ENCODE measurements at places on chromosomes 2 and 18.
A peak's percentile ranks its signal among the peaks of the same experiment; 100 is the strongest.

DNA sequence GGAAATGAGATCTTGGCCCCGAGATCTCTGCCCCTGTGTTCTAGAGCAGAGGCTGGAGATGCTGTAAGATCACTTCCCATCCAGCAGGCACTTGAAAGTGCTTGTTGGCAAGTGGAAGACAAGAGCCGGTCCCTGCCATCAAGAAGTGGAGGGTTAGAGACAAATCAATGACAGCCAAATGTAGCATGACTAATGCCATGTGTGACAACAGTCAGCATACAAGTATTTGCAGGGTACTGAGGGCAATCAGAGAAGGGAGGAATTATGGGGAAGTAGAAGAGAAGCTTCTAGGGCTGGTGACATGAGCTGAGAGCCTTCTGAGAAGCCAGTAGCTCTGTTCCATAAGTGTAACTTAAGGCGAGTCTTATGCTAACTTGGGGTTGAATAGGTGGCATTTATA is 58.6 kb downstream of the TMEM17 start:
- no peak overlapping the region for H3K4me3 ChIP-seq
- H3K27ac ChIP-seq, result no peak overlapping the region
- no peak for DNase-seq
- no peaks in the 10 kb centered on the region for H3K4me1 ChIP-seq
- no peaks in the 10 kb centered on the region for H3K36me3 ChIP-seq

DNA sequence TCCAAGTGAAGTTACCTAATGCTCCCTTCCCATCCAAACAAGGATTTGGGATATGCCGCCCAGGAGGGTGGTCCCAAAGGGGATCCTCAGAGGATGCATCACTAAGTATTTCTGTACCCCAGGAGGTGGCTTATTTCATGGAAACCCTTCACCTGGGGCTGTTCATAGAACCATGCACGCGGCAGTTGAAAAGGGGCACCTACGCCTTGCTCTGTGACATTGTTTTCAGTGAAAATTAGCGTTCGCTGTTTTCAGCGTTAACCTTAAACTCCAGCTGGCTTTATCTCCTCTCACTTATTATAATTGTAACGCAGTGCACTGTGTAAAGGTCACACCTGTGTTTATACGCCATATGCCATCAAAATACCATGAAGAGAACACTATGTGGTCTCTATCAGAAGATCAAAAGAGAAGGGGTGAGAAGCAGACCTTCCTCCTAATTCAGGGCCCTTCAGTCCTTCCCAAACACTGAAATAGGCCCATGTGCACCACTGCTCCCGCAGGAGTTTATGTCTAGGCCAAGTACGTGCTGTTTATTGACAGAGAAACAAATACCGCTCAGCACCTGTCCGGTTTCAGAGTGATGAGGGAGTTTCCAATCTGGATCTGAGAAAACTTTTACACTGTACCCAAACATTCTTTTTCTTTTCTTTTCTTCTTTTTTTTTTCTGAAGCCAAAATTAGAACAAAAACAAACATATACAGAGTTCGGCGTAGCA is 162.1 kb downstream of the BCL2 start:
- DNase-seq, result no peak
- H3K27me3 ChIP-seq, result no peaks in the 10 kb centered on the region
- no peak overlapping the region for H3K4me3 ChIP-seq
- H3K27ac ChIP-seq, result no peak overlapping the region

DNA sequence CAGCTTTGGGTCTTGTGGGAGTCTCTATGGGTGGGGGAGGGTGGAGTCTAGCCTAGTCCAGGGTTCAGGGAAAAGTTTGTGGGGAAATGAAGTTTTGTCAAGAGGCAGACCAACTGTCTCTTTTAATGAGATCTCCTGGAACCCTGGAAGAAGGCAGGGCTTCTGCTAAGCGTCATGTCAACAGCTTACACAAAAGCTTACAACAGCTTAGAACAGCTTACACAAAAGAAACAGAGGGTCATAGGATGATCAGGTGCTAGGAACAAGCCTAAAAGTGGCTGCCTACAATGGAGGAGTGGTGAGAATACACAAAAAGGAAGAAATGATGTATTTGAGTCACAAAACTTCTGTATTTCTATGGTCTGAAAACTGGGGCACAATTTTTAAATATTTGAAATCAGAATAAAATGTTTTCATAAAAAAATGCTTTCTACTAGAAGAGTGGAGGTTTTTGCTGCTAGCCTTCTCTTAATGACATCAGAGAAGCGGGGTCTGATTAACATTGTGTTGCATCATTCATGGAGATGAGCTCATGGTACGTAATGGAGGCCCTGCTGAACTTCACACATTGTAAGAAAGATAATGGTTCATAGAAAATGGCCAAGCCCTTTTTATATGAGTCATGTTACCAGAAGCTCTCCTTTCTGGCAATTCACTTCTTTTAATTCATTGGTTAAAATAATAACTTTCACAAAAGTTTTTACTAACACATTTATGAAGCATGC is 351.0 kb downstream of the PIK3C3 start:
- no peak for DNase-seq
- H3K36me3 ChIP-seq, result no peaks in the 10 kb centered on the region
- H3K4me1 ChIP-seq, result no peaks in the 10 kb centered on the region

DNA sequence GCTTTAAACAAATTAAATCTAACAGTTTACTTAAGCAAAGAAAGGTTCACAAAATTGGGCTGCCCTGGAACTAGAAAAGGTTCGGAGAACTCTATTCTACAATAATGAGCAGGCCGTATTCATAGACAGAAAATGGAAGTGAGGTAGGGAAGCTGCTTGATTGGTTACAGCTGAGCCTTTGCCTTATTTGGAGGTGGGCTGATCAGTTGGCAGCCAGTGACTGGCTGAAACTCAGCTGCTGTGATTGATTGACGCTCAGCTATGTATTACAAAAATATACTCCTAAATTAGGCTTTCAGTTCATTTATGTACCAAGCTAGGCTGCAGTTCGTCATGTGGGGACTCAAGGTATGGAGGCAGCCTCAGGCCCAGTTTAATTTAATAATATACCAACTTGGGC is 42.3 kb upstream of the TTR start:
- H3K27ac ChIP-seq, result no peak overlapping the region
- no peak for DNase-seq
- no peaks in the 10 kb centered on the region for H3K27me3 ChIP-seq
- no peak overlapping the region for H3K4me3 ChIP-seq
- H3K36me3 ChIP-seq, result no peaks in the 10 kb centered on the region

DNA sequence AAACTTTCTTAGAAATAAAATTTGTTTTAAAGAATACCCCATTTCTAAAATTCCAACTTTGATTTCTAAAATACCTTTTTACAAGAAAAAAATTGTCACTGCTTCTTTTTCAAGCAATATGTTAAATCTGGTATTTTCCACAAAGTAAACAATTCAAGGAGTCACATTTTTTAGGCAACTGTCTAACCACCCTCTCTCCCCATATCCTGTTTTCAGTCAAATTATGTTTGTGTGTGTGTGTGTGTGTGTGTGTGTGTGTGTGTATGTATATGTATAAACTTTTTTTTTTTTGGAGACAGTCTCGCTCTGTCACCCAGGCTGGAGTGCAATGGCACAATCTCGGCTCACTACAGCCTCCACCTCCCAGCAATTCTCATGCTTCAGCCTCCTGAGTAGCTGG is 59.3 kb downstream of the ADNP2 start:
- no peak overlapping the region for H3K27ac ChIP-seq
- no peak overlapping the region for H3K4me3 ChIP-seq
- no peaks in the 10 kb centered on the region for H3K27me3 ChIP-seq

DNA sequence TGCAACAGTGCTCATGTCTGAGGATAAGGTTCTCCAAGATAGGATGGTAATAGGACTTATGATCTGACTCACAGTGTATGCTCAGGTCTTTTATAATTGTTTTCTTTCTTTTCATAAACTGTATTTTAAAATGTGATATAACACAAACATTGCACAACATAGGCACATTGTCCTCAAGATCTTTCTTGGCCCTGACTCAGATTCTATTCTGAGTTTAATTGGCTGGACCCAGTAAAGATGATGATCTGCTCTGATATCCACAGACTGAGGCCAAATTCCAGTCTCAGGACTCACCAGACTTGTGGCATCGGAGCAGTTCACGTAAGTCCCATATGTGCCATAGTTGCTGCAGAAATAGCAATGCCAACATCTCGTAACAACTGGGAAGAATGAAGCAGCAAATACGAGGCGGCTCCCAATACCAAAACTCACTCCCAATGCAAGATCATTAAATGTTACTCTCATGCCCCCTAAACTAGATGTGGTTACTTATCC is 448.9 kb upstream of the SLC14A2 start:
- peak overlapping the region; percentile 31 for H3K27ac ChIP-seq
- H3K4me3 ChIP-seq, result no peak overlapping the region
- DNase-seq, result no peak
- no peaks in the 10 kb centered on the region for H3K27me3 ChIP-seq

- H3K36me3 ChIP-seq, result no peaks in the 10 kb centered on the region
- no peak for DNase-seq
- H3K27ac ChIP-seq, result no peak overlapping the region
- H3K4me1 ChIP-seq, result no peaks in the 10 kb centered on the region
- H3K27me3 ChIP-seq, result no peaks in the 10 kb centered on the region
Measured at GRCh38 chr2:141557329-141558095, 573.3 kb downstream of the LRP1B start.

DNA sequence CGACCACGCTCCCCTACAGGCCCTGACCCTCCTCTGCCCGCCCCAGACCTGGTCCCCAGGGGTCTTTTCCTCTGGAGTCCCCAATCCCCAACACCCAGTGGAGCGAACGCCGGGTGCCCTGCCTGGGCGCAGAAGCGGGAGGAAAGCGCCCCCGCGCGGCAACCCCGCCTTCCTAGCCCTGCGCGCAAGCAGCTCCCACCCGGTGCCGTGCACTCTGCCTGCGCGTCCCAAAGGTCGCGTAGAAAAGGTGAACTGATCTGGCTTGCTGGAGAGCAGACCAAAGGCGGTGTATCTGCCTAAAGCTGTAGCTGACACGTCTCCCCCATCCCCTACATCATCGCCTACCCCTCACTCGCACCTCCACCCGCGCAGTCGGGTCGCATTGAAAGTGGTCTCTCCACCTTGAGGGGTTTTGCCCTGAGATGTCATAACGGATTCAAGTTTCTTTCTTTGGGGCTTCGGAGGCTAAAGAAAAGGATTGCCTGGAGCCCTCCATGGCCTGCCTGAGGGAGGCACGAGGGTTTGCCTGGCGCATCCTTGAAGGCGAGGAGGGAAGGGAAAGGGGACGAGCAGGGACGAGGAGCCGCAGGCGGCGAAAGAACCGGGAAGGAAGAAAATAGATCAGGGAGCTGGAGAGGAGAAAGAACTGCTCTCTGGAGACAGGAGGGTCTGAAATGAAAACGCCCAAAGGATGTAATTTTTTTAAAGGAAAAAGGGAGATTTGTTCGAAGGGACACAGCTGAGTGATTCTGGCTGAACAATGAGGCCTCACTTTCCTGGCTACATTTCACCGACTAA is 5.8 kb downstream of the GAD1 start:
- H3K36me3 ChIP-seq, result peaks cover 3% of the 10 kb centered on the region
- H3K4me3 ChIP-seq, result peak overlapping the region; percentile 86
- H3K27me3 ChIP-seq, result peaks cover 97% of the 10 kb centered on the region
- peaks cover 32% of the 10 kb centered on the region for H3K4me1 ChIP-seq
- no peak overlapping the region for H3K27ac ChIP-seq
- DNase-seq, result peak; percentile 47

DNA sequence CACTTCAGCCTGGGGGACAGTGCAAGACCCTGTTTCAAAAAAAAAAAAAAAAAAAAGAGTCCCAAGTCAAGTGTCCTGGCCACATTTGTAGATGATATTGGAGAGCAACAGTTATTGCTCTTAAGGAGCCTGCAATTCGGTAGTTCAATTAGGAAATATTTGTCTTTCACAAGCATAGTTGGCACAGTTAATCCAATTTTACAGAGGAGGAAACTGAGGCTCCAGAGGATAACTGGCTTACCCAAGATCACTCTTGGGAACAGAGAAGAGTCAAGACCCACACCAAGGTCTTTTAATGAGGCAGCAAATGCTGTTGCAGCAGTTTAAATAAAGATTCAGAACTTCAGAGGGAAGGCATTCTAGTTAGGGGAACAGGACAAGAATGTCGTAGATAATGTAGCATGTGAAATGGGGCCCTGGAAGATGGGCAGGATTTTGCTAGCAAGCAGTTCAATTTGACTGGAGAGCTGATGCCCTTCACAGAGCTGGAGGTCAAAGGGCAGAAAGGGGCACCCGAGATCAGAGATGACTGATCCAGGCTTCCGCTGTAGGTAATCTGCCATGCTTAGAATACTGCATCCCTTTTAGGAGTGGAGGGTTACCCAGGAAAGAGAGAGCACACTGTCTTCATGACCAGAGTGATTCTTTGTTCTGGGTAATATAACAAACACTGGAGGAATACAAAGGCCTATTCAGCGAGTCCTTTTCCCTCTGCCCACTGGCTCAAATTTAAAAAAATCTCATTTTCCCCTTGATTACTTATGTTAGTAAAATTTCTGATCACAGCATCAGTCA is 3.0 kb downstream of the NPC1 start:
- H3K4me1 ChIP-seq, result peaks cover 76% of the 10 kb centered on the region
- peak overlapping the region; percentile 84 for H3K4me3 ChIP-seq
- peak overlapping the region; percentile 91 for H3K27ac ChIP-seq
- peaks cover 6% of the 10 kb centered on the region for H3K36me3 ChIP-seq
- peak; percentile 14 for DNase-seq
- H3K27me3 ChIP-seq, result peaks cover under 1% of the 10 kb centered on the region

- H3K27me3 ChIP-seq, result no peaks in the 10 kb centered on the region
- peak overlapping the region; percentile 61 for H3K4me3 ChIP-seq
- no peak for DNase-seq
- H3K4me1 ChIP-seq, result peaks cover 64% of the 10 kb centered on the region
- no peak overlapping the region for H3K27ac ChIP-seq
Measured at GRCh38 chr2:207161247-207162123, 4.3 kb downstream of the KLF7 start.

DNA sequence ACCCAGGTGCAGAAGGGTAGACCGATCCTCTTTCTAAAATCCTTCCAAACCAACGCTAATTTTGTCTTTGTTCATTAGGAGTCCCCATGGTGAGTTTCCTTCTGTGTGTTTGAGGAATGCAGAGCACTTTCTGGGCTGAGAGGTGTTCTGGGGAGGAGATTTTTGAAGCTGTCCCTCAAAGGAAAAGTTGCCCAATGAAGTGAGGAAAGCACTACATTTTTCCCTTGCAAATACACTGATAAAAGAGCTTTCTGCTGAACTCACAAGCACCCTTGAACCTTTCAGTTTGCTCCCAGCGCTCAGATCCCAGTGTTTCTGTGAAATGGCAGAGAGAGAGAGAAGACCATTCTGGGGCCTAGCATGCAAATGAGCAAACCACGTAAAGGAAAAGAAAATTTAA is 299.6 kb upstream of the FANCL start:
- no peaks in the 10 kb centered on the region for H3K36me3 ChIP-seq
- H3K4me1 ChIP-seq, result peaks cover 26% of the 10 kb centered on the region
- peak overlapping the region; percentile 12 for H3K27ac ChIP-seq
- H3K4me3 ChIP-seq, result peak overlapping the region; percentile 5
- DNase-seq, result no peak
- no peaks in the 10 kb centered on the region for H3K27me3 ChIP-seq

GRCh38 chr2:53129851-53130250 is 637.8 kb upstream of the CHAC2 start:
- no peak overlapping the region for H3K27ac ChIP-seq
- peaks cover 5% of the 10 kb centered on the region for H3K4me1 ChIP-seq
- H3K36me3 ChIP-seq, result no peaks in the 10 kb centered on the region
- no peaks in the 10 kb centered on the region for H3K27me3 ChIP-seq
- no peak for DNase-seq
